ENCODE measurements at places on chromosomes 12 and 14.
A peak's percentile ranks its signal among the peaks of the same experiment; 100 is the strongest.

GRCh38 chr14:71206123-71206522, 298.9 kb downstream of the PCNX1 start:
- no peak for DNase-seq

DNA sequence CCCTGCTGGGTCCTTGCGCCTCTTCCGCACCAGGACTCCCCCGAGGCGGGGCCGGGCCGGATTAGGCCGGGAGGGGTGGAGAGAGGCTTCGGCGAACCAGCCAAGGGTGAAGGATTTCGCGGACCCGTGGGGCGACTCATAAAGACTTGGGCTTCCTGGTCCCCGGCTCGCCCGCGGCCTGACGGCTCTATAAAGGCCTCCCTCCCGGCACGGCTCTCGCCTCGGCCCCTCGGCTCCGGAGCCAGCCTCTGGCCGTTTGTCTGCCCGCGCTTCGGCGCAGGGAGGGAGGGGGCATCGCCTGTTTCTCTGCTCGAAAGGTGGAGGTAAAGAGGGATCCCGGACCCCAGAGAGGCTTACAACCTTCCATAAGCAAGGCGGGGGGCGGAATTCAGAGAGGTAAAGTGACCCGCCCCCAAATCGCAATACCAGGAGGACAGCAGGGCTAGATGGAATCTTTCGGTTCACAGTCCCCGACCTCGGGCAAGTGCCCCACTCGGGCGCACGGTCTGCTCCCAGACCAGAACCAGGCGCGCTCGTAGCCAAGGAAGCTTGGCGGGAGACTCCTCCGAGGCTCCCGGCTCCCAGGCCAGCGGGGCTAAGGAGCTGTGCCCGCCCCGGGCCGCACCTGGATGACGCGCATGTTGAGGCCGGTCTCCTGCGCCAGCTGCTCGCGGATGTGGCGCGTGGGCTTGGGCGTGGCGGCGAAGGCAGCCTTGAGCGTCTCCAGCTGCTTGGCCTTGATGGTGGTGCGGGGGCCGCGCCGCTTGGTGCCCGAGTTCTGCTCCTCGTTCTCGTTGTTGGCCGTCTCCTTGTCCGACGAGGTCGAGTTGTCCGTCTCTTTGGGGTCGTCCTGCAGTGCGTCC, 3.9 kb downstream of the LHX5 start:
- no peak for DNase-seq

DNA sequence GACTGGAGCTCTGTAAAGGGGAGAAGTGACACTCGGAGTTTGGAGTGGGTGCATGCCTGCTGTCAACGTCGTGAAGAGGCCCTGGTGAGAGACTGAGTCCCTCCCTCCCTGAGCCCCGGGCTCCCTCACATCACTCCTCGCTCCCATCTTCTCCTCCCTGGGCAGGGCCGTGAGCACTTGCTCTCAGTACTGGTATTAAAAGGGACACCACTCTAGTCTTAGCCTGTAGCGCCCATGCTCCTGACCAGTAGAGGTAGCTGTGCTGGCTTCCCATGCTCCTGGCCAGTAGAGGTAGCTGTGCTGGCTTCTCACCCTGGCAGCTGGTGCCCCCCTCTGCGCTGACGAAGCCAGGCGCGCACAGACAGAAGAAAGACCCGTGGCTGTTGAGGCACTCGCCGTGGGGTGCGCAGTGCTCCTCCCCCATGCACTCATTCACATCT, 14.7 kb downstream of the ISCA2 start:
- no peak for DNase-seq

- DNase-seq = no peak
Measured at GRCh38 chr12:26238341-26239121, 43.2 kb downstream of the SSPN start.

DNA sequence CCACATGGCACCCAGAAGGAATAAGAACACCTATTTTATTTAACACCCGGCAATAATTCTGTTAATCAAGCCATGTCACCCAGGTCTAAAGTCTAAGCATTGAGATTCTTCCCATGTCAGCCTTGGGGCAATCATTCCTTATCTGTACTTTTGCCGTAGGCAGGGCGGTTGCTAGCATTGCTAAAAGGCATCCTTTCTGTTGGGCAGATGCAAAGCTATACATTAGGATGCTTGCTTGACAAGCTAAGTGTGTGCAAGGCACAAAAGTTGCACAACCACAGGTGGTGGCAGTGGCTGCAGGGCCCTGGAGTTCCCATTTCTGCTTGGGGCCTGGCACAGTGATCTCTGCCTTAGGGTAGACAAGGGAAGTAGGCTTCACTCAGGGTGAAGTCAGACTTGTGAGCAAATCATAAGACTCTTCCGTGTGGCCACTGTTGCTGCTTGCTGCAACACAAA, 12.5 kb upstream of the GALNT6 start:
- DNase-seq = peak; percentile 75

GRCh38 chr12:48869191-48869590, 3.5 kb upstream of the RND1 start:
- DNase-seq = no peak

- DNase-seq = no peak
Measured at GRCh38 chr14:22597771-22598098, 365 bp upstream of the ABHD4 start.

DNA sequence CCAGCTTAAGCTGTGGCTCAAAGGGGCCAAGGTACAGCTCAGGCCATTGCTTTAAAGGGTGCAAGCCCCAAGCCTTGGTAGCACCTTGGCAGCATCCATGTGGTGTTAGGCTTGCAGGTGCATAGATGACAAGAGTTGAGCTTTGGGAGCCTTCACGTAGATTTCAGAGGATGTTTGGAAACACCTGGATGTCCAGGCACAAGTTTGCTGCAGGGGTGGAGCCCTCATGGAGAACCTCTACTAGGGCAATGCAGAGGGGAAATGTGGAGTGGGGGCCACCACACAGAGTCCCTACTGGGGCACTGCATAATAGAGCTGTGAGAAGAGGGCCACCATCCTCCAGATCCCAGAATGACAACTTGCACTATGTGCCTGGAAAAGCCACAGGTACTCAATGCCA, 37.9 kb downstream of the GLIPR1L2 start:
- DNase-seq = no peak

Data from inflammatory macrophage treated with lipopolysaccharide for 1 hour (primary cell).